Mucosa of gallbladder (tissue), 1 donor: ENCODE measurements at places on chromosomes 1 and 21. TPM values are rescaled to one million over a fixed set of nuclear protein-coding genes. Genes with fewer than 3 reads are reported as not detected.

Gene CRP
- total RNA-seq, result 46.3 TPM

Gene SH2D2A
- 5.4 TPM for total RNA-seq

Gene MRPL39
- 17.4 TPM for total RNA-seq

Gene CD53
- total RNA-seq, result 39.4 TPM

Gene GUCA2B
- total RNA-seq, result 7.9 TPM

Gene MCOLN3
- total RNA-seq, result 2.8 TPM

Gene RIPK4
- 56.6 TPM for total RNA-seq

Gene PTPRF
- 478 TPM for total RNA-seq

Gene TTC24
- 0.60 TPM for total RNA-seq

Gene GPR89A
- 14.5 TPM for total RNA-seq

Gene BTBD8
- total RNA-seq, result 8.5 TPM

Gene KCNT2
- 6.0 TPM for total RNA-seq

Gene LIN28A
- 1.4 TPM for total RNA-seq

Gene DNAH14
- total RNA-seq, result 13.3 TPM

Gene TRIM17
- total RNA-seq, result 0.23 TPM

Gene AADACL3
- not detected for total RNA-seq

Gene SPRR1B
- total RNA-seq, result not detected

Gene C2CD4D
- 1.2 TPM for total RNA-seq

Gene TSTD1
- total RNA-seq, result 70.9 TPM

Gene FNDC10
- 4.6 TPM for total RNA-seq

Gene LY9
- total RNA-seq, result 3.9 TPM

Gene NES
- total RNA-seq, result 26.1 TPM

Gene C1orf21
- total RNA-seq, result 57.8 TPM

Gene CLCA1
- total RNA-seq, result 0.37 TPM

Gene LEMD1
- 1.0 TPM for total RNA-seq

Gene VWA5B1
- total RNA-seq, result 2.1 TPM

Gene TNNI3K
- 1.3 TPM for total RNA-seq

Gene FAAH
- 48.1 TPM for total RNA-seq
